ENCODE measurements at places on chromosomes 12 and 14.

GRCh38 chr12:21774358-21775132, at the start of gene KCNJ8:
Gene KCNJ8 (minus strand): TSS chr12:21774706. CDS start chr12:21773616, 1,090 bp downstream.
- no peak for DNase-seq

DNA sequence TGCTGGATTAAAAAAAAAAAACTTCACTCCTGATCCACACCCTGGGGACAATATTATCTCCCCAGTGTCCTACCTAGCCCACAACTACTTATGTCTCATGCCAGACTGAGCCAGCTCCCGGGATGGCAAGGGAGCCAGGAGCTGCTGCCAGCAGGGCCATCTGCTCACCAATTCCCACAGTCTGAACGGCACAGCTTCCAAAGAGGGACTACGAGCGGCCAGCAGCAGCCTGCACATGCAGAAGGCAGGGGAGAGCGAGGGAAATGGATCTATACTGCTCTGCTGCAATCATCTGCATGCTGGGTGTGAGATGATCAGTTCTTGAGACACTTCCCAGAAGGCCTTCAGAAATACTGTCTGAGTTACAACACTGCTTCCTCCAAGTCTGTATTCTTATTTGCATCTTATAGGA, 11.1 kb downstream of the SSH1 start:
- DNase-seq, result peak; percentile 34

- no peak for DNase-seq
Observed at GRCh38 chr12:81365284-81365683, 287.4 kb downstream of the ACSS3 start.

- DNase-seq, result no peak
Observed at GRCh38 chr14:91327250-91327595, 82.7 kb upstream of the GPR68 start.

GRCh38 chr14:38838049-38838978, 264.7 kb downstream of the SEC23A start:
- no peak for DNase-seq

DNA sequence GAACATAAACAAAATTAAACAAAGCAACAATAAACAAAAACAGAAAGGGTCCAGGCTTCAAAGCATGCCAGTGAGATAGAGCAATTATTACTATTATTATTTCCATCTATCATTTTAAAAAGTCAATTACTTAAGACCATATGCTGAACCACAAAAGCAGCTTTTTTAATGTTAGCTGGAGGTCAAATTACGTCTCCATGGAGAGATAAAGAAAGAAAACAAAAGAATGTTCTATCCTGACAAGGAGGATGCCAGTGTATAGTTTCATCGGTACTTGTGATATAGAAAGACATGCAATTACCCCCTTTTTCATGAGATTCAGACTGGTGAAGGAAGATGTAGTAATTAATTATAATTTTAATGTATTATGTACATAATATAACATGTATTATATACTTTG, 81.6 kb upstream of the DCN start:
- DNase-seq, result no peak

Data from AG08395 (cell line).